ENCODE measurements at places on chromosomes 4 and X. TPM values are rescaled to one million over a fixed set of nuclear protein-coding genes. Genes with fewer than 3 reads are reported as not detected.

Gene PCSK1N
- not detected for total RNA-seq

Gene CABS1
- total RNA-seq: not detected

Gene MAGEB1
- total RNA-seq: 15.6 TPM

Gene CDS1
- total RNA-seq: 1.6 TPM

Gene ZNF630
- total RNA-seq: 0.71 TPM

Gene MYOZ2
- 1.6 TPM for total RNA-seq

Gene VCX3B
- not detected for total RNA-seq

Gene TAF7L
- 0.10 TPM for total RNA-seq

Gene DMRTC1B
- total RNA-seq: not detected

Gene ATP2B3
- total RNA-seq: 0.05 TPM

Gene CSAG1
- 0.63 TPM for total RNA-seq

Gene EXOC1L
- not detected for total RNA-seq

Gene C4orf36
- 0.75 TPM for total RNA-seq

Gene ART3
- 6.0 TPM for total RNA-seq

Gene TSPAN7
- total RNA-seq: 1.6 TPM

Data from SJCRH30 (cell line).